ENCODE measurements at places on chromosomes 5 and 9. TPM values are rescaled to one million over a fixed set of nuclear protein-coding genes. Genes with fewer than 3 reads are reported as not detected.

- no peak for DNase-seq
Measured at GRCh38 chr5:78905084-78905938, 79.8 kb downstream of the ARSB start.

- DNase-seq, result no peak
Measured at GRCh38 chr5:140367256-140368013, 7.4 kb downstream of the SLC4A9 start.

CDKN2B-AS1 gene
- 0.71 TPM for total RNA-seq

NRG2 gene
- 0.24 TPM for total RNA-seq

- DNase-seq, result no peak
Measured at GRCh38 chr5:32020946-32021345, 153.2 kb downstream of the GOLPH3 start.

- no peak for DNase-seq
Measured at GRCh38 chr5:91477408-91477807, 94.3 kb upstream of the ARRDC3 start.

AK8 gene
- total RNA-seq, result not detected

- DNase-seq, result peak; percentile 3
Measured at GRCh38 chr5:134738963-134739661, 764 bp downstream of the CAMLG start.

GRCh38 chr5:171418982-171419687 lies at the start of gene FGF18:
TSS of gene FGF18 (plus strand) at chr5:171419647. CDS start at chr5:171420200, 553 bp downstream.
- peak; percentile 59 for DNase-seq

CCDC152 gene
- 1.6 TPM for total RNA-seq

DENND4C gene
- 27.4 TPM for total RNA-seq

- DNase-seq, result no peak
Measured at GRCh38 chr9:78273761-78274160, 23.2 kb upstream of the PSAT1 start.

CTXN3 gene
- not detected for total RNA-seq

GRCh38 chr5:79845448-79846197 lies 145.4 kb downstream of the MTX3 start:
- DNase-seq, result no peak

DNA sequence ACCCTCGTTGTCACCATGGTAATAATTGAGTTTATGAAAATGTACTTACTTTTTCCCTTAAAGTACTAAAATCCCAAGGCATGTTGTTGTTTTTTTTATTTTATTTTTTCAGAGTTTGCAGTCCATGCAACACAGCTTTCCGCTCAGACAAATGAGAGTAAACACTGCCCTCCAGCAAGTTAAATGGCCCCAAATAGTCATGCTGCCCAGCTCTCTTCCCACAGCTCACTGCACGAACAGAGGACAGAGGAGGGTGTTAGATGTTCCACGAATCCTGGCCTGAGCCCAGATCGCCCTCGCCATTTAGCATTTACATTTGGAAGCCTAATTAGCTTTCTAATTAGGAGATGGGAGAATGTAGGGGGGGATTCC lies 1.9 kb downstream of the NIM1K start:
- no peak for DNase-seq

- peak; percentile 61 for DNase-seq
Measured at GRCh38 chr5:134543820-134544614, 18.5 kb downstream of the JADE2 start.

OR1Q1 gene
- total RNA-seq, result not detected

DNA sequence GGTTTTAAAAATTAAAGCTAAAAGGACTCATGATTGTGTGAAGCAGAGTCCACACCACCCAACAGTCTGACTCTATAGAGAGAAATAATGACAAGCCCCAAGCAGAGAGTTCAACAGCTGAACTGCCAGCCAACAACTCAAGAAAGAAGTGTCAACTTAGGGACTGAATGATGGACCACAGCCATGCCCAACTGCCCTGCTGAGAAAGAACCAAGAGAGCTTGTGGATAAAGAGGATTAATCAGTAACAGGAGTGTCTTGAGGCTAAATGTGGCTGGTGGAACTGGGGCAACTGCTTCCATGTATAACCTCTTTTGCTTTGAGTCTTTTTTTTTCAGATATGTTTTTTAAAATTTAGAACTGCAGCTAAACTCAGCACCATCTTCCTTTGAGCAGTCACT lies 109.3 kb downstream of the HSD17B3 start:
- no peak for DNase-seq

- DNase-seq, result peak; percentile 35
Measured at GRCh38 chr9:123360161-123361085, 4.4 kb downstream of the CRB2 start.

PCDHA5 gene
- not detected for total RNA-seq

DMRT2 gene
- total RNA-seq, result not detected

CCNO gene
- not detected for total RNA-seq

DNA sequence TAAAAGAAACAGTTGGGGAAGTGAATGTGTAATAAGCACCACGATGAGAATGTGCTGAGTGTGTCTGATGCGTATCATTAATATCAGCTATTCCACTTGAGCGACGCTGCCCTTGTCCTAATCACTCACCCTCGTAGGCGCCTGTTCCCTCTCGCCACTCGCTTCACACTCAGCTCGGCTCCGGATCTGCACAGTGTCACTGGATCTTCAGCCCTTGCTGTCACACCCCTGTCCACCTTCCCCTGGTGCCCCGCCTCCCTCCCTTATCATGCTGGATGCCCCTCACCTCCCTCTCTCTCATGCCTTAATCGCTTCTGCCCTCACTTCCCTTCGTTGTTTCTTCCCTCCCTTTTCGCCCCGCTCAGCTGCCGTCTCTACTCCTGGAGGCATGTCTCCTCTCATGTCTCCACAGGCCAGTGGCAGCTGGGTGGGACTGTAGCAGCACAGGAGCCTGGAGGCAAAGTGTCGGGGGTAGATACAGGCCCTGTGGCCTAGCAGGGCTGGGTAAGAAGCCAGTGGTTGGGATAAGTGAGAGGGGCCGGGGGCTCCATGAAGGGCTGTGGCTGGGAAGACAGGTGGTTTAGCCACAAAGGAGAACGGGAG lies 43.5 kb downstream of the ANKDD1B start:
- no peak for DNase-seq

GRCh38 chr5:126938466-126938865 lies 91.9 kb downstream of the MARCHF3 start:
- DNase-seq, result no peak

SLC36A3 gene
- total RNA-seq, result not detected

GRCh38 chr9:124779368-124780059 lies 2.6 kb downstream of the OLFML2A start:
- no peak for DNase-seq

PDZD2 gene
- total RNA-seq, result 0.81 TPM

- DNase-seq, result no peak
Measured at GRCh38 chr5:94690778-94691177, 72.3 kb downstream of the SLF1 start.

DNA sequence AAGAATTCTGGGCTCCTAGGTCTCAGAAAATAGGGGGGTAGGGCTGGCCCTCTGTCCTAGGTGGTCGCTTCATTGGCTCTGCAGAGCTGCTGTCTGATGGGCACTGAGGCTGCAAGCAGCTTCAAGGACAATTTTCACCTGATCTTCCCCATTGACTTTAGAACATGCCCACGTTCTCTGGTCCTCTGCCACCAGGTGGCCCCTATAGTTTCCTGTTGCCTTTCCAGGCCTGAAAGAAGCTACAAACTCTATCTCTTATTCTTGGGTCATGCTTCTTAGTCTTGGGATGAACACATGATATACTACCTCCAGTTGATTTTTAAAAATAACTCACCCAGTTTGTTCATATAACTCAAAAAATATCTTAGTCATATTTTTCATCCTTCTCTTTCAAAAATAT lies 26.3 kb downstream of the SPZ1 start:
- peak; percentile 44 for DNase-seq

- no peak for DNase-seq
Measured at GRCh38 chr9:113131689-113132151, 19.1 kb upstream of the SLC31A2 start.

DNA sequence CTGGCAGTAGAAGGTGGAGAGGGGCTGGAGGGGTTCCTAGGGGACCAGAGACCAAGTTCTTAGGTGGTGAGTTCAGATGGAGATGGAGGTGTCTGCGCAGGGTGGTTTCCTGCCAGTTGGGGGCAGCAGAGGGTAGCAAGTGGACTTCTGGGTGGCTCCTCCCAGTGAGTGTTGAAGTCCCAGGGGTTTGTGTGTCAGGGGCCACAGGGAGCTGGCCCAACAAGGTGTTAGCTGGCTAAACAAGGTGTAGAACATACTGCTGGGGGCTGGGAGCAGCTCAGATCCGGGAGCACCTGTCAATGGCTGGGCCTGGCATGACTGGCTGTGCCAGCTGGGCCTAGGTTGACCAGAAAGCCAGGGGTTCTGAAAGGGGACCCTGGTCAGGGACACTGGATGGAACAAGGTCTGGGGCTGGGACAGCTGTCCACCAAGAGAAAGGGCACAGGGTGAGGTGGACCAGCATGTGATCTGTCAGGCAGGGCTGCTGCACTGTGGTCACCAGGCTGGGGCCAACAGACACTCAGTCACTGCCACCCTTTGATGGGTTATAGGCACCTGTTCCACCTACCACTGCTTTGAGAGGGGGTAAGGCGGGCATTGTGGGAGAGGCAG lies 35.6 kb downstream of the DAB2IP start:
- peak; percentile 68 for DNase-seq

LECT2 gene
- total RNA-seq, result not detected

TSLP gene
- not detected for total RNA-seq

DNA sequence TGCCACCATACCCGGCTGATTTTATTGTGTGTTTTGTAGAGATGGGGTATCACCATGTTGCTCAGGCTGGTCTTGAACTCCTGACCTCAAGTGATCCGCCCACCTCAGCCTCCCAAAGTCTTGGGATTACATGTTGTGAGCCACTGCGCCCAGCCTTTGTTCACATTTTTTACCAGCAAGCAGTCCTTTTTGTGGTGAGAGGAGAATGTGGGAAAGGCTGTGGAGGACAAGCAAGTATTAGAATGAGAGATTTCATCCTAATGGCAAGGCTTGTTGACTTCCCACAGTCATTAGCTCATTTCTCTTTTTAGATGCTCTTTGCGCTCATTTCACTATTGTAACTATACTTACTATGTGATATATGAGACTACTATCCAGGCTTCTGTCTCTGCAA lies 6.1 kb downstream of the IL31RA start:
- DNase-seq, result no peak

GRCh38 chr5:137617528-137618205 lies 118.2 kb downstream of the KLHL3 start:
- no peak for DNase-seq

DNA sequence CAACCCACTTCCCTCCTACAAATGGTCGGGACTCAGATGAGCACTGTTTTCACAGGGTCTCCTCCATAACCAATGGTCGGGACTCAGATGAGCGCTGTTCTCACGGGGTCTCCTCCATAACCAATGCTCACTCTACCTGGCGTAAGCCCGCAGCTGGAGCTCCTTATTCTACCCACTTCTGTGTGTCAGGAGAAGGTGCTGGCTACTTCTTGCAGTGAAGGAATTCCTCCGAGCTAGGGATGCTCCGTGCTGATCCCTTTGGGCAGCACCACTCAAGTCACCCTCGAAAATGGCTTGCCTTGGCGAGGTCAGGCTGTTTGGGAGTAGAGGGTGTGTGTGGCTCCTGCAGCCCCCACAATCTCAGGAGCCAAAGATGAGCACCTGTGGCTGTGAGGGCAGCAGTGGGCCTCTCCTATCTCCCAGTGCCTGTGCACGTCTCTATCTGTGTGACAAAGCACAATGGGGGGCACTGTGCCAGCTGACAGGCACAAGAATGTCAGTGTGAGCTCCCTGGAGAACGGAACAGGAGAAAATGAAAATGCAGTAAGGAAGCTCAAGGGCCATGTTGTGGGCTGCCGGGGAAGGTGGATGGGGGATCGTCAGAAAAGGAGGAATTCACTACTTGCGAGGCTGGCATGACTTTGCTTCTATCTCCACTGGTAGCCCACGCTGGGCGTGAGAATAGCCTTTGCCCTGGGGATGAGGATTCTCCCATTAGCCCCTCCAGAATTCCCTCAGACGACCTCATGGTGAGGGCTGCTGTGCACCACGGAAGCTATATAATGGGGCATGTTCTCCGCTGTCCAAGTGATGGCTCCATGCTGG lies 3.9 kb upstream of the BTNL9 start:
- DNase-seq, result no peak

DNA sequence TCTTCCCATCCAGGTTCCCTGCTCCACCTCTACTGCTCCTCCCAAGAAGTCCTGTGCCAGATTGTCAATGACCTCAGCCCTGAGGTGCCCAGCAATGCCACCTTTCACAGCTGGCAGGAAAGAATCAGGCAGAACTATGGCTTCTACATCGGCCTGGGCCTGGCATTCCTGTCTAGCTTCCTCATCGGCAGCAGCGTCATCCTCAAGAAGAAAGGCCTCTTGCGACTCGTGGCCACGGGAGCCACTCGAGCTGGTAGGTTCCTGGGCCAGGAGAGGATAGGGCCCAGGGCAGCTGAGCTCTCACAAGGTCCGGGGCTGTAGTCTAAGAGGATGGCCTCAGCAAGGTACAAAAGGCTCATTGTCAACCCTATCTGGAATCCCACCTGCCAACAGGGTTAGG lies 3.1 kb downstream of the NIPAL4 start:
- no peak for DNase-seq

PIK3R1 gene
- total RNA-seq, result 470 TPM

DNA sequence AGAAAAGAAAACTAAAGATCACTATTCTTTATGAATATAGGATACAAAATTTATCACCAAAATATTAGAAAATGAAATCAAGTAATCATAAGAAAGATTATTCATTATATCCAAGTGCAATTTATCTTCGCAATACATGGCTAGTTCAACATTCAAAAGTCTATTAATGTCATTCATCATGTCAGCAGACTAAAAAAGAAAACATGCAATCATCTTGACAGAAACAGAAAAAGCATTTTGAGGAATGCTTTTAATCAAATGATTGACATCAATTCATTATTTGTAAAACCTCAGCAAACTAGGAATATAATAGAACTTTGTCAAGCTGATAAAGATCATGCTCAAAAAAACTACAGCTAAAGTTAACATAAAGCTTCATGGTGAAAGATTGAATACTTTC lies 40.7 kb downstream of the ATPSCKMT start:
- no peak for DNase-seq

GRCh38 chr9:126773004-126773607 lies 31.7 kb upstream of the ZBTB43 start:
- no peak for DNase-seq

All from CD8-positive, alpha-beta T cell (primary cell).